AG10803 (cell line): ENCODE measurements at places on chromosomes 12 and 14.

DNA sequence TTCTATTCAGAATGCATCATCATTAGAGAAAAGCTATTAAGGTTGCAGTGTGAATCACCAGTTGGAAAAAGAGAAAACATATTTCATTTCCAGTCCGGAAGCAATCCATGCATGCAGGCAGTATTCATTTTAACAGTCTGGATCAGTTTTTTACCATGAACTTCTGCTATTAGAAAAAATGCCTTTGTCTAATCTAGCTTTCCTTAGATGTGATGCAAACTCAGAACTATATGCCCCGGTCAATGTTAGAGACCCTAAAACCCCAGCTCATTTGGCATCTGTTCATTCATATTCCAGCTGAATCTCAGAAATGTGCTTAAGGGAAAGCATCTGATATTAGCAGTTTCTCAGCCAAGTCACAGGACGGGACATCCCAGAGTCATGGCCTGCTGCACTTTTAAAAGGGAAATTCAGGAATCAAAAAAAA lies 8.5 kb downstream of the IRAK3 start:
- no peak for DNase-seq

GRCh38 chr12:14126692-14127091 lies 145.3 kb upstream of the GRIN2B start:
- DNase-seq = no peak

- DNase-seq = no peak
Observed at GRCh38 chr12:4261655-4262054, 11.9 kb upstream of the CCND2 start.

DNA sequence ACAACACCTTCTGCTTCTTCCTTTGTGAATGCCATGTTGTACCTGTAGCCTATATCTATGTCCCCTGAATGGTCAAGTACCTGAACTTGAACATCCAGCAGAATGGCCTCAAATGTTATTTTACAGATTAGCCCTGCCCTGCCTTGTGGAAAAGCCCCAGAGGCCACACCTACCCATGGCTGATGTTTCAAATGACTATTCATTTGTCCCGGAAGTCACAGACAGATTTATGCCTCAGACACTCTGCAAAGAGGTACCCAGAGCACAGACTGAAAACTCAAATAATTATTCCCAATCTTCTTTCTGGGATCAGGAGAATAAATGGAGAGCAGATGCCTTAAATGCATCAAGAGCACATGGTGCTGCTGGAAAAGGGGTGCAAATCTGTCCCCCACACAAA lies 13.0 kb upstream of the DPF3 start:
- no peak for DNase-seq

DNA sequence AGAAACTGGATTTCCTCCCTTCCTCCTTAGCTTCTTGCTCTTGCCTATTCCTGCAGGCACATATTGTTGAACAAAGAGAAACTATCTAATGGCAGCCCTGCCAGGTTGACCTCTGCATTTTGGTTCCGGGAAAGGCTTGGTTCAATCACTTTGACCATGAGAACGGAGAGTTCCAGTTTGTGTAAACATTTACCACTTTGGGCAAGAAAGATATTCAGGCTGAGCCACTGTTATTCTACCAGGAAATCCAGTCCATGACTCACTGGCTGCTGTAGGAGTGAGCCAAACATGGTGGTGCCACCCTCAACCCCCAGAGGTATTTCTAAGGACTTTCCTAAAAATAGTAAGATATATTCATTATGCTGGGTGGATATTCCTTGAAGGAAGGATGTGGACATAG lies 242.2 kb upstream of the OR4E1 start:
- no peak for DNase-seq

GRCh38 chr12:42190376-42190775 lies 45.7 kb upstream of the GXYLT1 start:
- no peak for DNase-seq

DNA sequence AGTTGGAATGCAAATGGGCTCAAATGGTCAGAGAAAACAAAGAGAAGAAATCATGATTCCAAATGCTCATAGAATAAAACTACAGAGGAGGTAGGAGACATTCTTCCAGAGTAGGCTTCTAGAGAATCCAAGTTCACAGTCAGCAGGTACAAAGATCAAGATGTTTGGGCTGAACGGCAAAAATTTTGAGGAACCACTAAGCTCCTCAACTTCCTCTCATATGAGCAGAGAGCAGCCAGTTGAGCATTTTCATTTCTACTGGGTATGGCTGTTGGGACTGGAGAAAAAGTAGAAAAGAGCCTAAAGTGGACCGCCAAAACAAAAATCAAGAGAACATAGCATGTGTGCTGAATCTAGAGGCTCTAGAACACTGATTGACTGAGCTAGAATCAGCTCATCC lies 73.8 kb upstream of the ARID2 start:
- no peak for DNase-seq

GRCh38 chr14:49893309-49894213 lies 679 bp downstream of the ARF6 start:
- DNase-seq = peak; percentile 47

DNA sequence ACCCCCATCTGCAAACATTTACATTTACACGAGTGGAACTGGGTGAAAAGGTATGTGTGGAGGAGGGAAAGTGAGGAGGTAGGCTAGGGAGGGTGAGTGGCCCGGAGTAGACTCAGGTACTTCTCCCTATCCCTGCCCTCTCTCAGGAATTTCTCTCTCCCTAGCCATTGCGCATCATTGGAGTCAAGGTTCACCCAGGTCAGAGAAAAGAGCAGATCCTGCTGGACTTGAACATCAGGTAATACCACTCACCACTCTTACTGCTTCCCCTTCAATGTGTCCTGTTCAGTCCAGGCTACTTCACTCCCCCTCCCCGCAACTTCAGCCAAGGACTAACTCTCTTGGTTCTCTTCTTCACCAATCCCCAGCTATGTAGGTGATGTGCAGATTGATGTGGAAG lies 2.8 kb downstream of the ESYT1 start:
- DNase-seq = no peak

GRCh38 chr12:40399656-40400055 lies 174.9 kb downstream of the LRRK2 start:
- no peak for DNase-seq

- peak; percentile 82 for DNase-seq
Observed at GRCh38 chr12:121858662-121859572, at the start of gene HPD. Gene HPD, minus strand, starts transcription at chr12:121858859. Its CDS starts 36 bp downstream, at chr12:121858823.

DNA sequence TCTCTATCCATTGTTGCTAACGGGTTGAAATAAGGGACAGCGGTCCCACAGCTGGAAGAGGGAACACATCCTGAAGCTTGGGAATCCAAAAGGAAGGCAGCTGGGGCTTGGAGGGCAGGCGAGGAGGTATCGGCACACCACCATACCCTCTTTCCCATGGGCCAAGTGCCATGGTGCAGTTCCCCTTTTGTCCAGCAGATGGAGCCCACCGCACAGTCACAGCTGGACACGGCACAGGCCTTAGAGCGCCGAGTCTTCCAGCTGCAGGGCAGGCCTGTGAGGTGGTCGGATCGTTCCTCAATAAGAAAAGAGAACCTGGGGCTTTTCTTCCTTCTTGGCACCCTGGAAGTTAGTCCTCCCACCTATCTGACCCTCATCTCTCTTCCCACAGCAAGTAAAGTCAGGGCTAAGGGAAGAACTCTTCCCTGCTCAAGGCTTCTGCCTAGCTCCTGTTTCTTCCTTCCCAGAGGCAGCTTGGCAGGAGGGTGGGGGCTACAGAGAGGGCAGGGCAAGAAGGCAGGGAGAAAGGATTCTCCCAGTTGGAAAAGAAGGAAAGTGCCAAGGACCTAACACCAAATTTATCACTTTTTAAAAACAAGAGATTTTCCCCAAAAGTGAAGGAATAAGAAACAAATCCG lies 8.6 kb downstream of the PPP1R1A start:
- DNase-seq = peak; percentile 65

DNA sequence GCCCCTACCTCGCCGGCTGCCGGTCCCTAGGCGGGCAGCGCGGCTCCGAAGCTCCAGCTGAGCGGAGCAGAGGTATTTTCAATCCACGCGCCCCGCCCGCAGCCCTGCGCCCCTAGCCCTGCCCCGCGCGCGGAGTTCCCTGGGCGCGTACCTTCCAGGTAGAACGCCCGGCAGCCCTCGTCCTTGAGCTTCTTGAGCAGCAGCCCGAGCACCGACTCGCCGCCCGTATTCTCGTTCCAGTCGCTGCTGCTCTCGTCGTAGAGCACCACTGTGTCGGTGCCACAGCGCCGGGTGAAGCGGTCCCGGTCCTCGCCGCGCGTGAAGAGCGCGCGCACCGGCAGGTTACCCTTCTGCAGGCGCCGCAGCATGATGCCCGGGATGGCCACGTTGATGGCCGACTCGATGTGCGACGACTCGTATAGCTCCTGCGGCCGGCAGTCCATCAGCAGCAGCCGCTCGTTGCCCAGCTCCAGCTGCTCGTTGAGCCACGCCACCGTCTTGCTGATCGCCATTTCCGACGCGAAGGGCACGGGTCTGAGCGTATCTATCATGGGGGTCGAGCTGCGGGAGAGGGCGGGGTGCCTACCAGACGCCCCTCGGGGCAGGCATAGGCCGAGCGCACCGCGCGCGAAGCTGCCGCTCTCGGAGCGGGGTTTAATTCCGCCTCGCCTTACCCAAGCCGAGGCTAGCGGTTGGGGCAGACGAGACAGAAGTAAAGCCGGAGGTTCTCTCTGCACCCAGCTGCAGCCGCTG lies 636 bp downstream of the DUSP6 start:
- peak; percentile 52 for DNase-seq

- no peak for DNase-seq
Observed at GRCh38 chr12:132413931-132414588, 75.9 kb upstream of the FBRSL1 start.

- DNase-seq = peak; percentile 87
Observed at GRCh38 chr14:60622917-60623257, 26.4 kb downstream of the SIX1 start.
